ENCODE measurements at places on chromosomes 6 and 20.

DNA sequence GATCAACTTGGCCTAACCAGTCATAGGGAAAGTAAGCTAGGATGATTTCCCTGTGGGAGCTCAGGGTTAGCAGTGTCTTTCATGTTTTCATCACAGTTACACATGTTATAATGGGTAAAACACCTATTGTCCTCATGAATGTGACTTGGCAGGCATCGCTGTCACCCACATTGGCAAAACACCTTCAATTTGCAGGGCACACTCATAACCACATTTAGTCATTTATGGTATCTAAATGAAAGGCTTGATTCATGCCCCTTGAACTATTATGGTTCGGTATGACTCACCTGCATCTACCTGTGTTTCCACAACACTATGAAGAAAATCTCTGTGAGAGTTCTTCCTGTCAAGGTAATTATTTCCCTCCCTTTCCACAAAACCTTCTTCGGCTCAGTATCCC, 49.2 kb downstream of the FRK start:
- peak; percentile 74 for DNase-seq

DNA sequence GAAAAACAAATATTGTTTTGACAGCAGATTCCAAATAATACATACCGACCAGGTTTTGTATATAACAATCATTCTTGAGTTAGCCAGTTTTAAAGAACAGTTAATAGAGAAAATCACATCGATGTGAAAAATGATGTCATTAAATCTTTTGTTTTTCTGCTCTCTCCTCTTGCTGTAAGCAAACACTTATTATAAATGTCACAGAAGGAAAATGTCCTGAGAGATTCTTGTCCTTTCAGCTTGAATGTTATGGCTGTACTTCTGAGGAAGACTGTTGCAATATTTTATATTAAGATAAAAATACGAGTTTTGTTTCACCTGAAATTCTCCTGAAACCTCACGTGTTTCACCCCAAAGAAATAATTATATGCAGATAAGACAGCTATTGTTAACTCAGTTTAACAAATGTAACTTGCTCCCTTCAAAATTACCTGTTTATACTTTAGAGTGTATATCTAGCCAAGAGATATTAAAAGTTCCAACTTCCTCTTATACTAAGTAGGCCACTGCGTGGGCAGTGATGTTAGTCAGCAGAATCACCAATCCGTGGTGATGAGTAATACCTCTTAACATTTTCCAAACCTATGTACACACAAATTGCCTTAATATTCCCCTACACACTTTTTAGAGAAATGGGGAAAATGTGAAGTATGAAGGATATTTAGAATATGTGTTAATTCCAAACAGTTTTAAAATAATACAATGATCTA, 1111.4 kb upstream of the CITED2 start:
- DNase-seq, result peak; percentile 60

DNA sequence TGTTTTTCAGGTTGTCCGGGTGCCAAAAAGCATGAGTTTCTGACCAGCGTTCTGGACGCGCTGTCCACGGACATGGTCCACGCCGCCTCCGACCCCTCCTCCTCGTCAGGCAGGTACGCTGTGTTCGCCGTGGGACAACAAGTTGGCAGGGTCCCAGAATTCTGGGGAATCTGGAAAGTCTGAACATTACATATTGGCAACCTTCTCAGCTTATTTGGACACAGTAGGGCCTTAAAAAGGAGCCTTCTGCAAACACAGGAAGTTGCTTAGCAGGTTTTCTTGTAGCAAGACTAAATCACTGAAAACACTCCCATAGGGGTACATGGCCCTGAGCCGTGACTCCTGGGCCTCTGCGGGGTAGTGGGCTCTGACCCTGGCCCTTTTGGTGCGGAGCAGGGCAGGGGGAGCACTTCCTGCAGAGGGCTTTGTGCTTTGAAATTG, 209.7 kb downstream of the SMOC2 start:
- DNase-seq, result no peak

- DNase-seq, result no peak
Measured at GRCh38 chr6:37850728-37851285, 31.3 kb downstream of the ZFAND3 start.

DNA sequence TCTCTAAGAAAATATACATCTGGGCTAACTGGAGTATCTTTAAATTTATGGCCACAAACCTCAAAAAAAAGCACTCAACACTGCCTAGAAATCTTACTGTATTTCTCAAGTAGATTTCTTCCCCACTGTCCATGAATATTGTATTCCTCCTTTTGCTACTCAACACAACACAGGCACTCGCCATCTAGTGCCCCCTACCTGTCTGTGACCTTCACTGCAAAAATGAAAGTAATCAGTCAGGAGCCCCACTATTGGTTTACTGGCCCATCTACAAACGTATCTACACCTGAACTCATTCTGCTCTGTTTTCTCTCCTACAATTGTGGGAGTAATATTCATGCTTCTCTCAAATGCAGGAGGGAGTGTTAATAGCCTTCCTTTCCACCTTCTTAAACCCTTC, 58.3 kb downstream of the LY86 start:
- DNase-seq, result no peak

DNA sequence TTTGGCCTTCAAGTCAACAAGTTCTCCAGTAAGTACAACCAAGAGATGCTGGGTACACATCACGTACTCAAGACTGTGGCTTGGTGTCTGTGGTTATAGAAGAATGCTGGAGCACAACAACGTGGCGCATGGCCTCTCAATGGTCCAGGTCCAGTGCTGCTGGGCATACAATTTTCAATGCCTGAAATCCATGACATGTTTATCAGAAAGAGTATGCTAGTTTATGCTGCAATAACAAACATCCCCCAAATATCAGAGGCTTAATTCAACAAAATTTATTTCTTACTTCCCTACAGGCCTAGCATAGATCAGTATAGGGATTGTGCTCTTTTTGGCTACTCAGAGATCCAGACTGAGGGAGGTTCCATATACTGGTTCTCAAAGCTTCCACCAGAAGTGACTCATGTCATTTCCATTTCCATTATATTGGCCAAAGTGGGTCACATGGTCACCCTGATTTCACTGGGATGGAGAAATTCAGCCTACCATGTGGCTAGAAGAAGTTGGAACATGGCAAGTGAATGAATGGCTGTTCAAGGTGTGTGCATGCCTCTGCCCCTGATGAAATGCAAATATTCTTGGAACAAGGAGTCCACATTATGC, 33.3 kb upstream of the KIF16B start:
- no peak for DNase-seq

DNA sequence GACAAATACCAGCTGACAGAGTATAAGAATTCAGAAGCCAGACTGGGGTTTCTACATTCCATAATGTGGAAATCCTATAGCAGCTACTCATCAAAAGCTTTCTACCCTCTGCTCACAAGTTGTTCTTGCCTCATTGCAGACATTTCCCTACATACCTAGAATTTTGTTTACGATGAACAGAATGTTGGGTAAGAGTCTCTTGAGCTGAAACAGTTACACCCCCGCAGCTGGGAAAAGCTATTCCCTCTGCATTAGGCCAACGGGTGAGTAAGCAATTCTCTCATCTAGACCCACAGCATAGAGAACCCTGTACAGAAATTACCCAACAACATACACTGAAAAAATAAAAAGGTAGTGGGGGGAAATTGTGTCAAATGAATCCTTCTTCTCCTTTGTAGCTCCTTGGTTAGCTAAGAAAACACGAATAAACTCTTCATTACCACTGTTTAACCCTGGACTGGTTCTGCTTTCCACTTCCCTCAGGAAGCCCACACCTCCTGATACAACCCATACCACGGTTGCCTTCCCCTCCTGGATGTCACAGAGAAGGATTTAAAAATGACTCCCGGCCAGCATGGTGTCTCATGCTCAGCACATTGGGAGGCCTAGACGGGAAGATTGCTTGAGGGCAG, 215.0 kb upstream of the SHLD1 start:
- peak; percentile 46 for DNase-seq

DNA sequence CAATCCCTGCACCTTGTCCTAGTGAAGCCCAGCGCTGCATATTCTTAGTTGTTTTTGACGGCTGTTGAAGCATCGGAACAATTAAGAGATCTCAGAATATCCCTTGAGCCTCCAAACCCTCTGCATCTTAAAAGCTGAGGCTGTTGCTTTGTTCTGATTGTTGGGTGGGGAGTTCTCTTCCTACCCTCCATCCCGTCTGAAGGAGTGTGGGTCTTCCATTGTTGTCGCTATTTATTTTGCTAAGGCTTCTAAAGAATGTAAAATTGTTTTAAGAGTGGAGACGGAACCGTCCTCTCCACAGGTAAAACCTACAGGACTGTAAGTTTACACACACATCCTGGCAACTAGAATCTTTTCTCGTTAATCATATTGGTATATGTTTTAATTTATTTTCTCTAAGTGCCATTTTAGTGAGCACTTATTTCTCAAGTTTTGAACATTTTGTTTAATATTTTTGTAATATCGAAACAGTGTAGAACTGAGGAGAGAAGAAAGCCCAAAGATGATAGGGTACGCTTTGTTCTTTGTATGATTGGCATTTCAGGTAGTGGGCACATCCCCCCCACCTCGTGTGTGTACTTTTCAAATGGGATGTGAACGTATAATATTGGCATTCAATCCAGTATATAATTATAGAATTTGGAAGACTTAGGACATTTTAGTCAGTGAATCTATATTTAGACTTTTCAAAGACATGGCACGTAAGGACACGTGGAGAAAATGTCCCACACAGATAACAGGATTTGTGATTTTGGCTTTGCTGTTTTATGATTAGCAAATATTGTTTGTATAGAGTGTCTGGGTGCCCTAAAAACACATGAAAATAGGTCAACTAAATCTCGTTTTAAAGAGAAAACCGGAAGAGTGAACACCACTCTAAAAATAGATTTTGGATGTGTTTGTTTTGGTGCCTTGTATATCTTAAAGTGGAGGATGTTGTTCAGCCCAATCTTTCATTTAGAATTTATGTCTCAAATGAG, 1.3 kb downstream of the RNF146 start:
- DNase-seq, result no peak

DNA sequence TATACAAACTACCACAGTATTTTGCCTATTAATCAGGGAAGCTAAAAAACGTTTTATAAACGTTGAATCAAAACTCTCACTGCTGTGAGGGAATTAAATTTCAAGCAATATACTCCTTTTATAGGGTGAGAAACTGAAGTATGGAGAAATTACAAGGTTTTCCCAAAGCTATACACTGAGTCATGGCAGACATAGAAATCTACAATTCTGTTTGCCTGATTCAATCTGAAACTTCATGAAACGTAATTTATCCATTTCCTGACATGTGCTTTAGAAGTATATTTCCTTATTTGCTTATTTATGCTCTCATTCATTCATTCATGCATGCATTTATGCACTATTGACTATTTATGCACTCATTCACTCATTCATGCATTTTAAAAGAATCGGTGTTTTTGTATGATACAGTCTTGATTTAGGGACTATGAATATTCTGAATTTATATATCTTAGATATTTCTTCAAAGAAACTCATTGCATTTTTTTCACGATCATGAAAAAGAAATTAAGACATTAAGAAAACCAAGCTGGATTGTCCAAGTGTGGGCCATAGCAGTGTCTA, 16.5 kb downstream of the EYA4 start:
- no peak for DNase-seq

GRCh38 chr6:64220801-64221200, 585.2 kb downstream of the PHF3 start:
- no peak for DNase-seq

DNA sequence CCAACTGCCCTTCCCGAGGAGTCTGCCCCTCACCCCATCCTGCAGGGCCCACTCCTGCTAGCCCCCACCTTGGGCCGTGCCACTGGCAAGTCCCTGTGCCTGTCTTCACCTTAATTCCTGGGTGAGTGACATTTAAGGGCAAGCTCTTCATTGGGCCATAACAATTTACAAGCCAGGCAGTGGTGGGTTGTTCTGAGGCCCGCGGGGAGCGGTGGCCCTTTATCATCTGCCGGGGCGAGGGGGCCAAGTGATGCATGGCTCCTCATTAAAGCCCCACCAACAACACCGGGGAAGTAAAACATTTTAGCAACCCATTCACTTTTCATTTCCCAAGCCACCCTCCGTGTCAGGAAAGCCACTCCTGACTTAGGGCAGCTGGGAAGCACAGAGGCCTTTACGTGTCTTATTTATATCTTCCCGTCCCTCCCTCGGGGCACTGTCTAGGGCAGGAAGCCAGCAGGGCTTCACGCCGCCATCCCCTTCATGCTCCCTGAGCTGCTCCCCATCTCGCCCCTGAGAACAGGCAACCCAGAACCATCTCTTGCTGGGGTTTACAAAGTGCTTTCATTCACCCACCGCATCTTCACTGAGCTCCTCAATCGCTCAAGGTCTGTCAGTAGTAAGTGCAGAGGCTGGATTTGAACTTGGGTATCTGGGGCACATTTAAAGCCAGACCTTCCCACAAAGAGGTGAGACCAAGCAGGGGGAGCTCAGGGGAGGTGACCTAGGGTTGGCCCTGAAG, 55.5 kb upstream of the CCDC167 start:
- DNase-seq, result no peak

DNA sequence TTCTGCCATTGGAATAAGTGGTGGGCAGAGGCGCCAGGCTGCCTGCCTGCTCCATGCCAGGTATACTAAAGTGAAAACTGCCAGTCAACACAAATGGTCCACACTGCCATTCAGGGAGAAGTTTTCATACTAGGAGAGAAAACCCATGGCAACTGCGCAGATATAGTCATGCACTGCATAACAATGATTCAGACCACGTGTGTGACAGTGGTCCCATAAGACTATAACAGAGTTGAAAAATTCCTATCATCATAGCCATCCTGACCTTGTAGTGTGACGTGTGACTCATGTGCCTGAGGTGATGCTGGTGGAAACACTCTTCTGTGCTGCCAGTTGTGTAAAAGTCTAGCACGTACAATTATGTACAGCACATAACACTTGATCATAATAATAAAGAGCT, 25.1 kb downstream of the ZC3H12D start:
- no peak for DNase-seq

DNA sequence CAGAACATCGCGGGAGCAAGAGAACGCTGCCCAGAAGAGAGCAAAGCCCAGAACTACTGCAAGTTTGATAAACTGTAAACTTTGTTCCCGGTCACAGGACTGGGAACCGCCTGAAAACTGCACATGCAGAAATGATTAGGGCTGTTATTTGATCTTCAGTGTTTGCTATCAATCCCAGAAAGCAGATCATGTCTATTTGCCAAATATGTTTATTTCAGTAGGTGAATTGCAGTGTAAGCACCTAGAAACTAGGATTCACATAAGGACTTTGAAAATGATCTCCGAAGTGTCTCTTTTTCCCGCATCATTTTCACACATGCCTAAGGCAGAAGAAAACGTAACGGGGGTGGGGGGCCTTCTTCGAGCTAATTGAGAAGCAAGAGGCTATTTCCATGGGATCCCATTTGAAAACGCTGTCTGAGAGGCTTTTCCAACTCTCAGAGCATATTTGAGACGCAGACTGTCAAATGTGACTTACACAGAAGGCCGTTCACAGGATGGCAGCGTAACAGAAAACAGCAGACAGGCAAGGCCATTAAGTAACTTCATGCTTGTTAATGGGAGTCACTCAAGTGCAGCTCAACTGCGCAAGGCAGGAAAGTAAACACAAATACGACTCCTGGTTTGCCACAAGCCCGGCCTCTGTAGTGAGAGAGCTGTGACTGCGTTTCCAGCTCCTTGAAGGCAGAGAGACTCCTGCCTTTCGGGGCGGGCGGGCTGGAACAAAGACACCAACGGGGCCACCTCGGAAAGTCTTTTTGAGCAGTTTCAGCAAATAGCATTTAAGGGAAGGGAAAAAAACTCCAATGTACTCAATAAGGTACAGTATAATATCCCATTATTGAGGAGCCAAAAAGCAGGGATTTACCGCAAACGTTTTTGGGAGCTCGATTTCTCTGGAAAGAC, 144.7 kb upstream of the ZNF217 start:
- peak; percentile 92 for DNase-seq

GRCh38 chr6:138103871-138104270, 3.3 kb downstream of the PERP start:
- no peak for DNase-seq

All from epithelial cell of prostate (primary cell).